Fibroblast of pulmonary artery (primary cell): ENCODE measurements at places on chromosomes 2 and 18.
A peak's percentile ranks its signal among the peaks of the same experiment; 100 is the strongest.

GRCh38 chr2:192230889-192231453 lies 36.2 kb upstream of the TMEFF2 start:
- no peak for DNase-seq

GRCh38 chr2:11955884-11956291 lies 209.5 kb downstream of the LPIN1 start:
- DNase-seq: peak; percentile 24

GRCh38 chr2:96940980-96941775 lies 45.2 kb downstream of the FAM178B start:
- no peak for DNase-seq

DNA sequence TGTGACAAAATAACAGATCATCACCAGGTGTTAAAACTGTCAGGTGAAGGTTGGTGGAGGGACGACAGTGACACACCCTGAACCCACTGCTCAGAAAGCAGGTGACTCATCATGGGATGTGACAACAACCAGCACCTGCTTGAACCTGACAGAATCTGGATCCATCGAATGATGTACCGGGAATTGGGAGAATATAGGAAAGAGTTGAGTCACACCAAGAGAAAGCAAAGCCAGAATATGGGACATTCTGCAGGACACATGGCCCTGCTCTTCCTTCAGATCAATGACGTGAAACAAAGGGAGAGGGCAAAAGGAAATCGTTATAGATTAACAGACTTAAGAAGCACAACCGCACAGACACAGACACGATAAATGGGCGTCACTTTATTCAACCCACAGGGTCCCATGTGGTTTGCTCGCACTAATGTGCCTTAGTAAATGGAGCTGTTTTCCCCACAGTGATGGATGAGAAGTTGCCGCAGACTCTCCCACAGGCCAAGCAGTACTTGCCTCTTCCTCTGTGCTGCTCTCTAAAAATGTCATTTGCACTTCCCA lies 100.1 kb downstream of the CRACDL start:
- no peak for DNase-seq

- DNase-seq: no peak
Observed at GRCh38 chr2:128949360-128949759, 630.7 kb upstream of the HS6ST1 start.

GRCh38 chr2:27070653-27071276 lies 689 bp downstream of the OST4 start:
- DNase-seq: no peak

DNA sequence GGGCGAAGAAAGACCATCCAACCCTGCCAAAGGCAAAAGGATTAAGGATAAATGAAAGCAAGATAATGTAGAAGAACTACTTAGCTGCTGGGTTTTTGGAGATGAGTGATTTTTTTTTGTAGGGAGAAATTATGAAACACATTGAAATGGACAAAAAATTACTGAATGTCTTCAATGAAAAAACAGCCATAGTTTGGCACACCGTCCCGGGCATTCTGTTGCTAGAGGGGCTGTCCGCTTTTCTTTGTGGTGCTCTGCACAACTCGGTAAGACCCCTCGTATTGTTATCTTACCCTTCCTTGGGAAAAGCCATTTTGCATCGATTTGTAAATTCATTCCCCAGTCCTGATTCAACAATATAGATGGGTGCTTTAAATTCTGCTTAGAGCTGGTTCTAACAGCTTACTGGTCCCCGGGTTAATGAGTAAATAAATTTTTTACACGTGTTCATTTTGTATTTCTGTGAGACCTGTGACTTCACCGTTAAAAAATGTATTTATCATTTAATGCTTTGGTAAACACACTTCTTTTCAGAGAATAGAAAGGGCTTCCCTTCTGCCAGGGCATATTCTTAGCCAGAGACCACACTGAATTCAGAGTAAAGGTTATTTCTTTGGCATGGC lies 912 bp upstream of the LAPTM4A start:
- peak; percentile 38 for DNase-seq

DNA sequence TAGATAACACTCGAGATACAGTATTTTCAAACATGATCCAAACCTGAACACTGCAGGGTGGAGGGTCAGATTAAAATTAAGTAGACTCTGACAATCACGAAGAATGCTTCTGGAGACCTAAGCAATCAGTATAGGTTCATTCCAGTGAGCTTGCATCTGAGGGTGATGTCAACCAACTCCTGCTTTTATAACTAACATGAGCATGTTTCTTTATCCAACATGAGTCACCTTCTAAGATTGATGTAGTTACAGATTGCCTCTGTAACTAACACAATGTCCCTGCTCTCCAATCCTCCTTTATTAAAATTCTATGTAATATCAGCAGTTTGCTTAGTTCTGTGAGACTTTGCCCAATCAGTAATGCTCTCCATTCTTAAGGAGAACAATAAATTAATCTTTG lies 225.7 kb downstream of the ARL6IP6 start:
- no peak for DNase-seq
